ENCODE measurements at places on chromosomes 16 and 17. TPM values are rescaled to one million over a fixed set of nuclear protein-coding genes. Genes with fewer than 3 reads are reported as not detected.

The PYY gene
- total RNA-seq, result not detected

The DPEP1 gene
- not detected for total RNA-seq

The ABCA10 gene
- 1.9 TPM for total RNA-seq

The NME2 gene
- 154 TPM for total RNA-seq

The ANKS4B gene
- total RNA-seq, result not detected

DNA sequence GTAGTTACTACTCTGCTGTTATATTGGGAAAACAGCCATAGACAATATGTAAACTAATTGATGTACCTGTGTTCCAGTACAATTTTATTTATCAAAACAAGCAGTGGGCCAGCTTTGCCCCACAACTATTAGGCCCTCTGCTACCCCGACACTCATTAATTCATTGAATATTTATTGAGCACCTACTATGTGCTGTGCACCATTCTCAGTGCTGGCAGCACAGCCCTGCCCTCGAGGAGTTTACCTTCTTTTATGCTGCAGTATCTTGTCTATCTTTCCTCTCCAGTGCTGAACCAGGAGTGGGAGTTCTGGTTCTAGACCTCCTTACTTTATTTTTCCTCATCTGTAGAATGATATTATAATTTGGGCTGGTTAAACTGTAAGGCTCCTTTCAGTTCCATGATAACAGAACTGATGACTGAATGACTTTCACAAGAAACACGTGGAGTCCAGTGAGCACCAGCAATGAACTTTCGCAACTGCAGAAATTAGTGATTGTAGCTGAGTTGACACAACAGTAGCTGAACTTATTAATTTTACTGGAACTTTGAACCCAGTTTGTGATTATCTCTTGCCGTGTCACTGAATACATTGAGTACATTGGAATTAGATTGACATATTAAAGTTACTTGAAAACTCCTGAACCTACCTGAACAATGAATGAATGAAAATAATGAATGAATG, 2.4 kb downstream of the GOSR2 start:
- H3K4me3 ChIP-seq, result no peak overlapping the region
- no peak overlapping the region for H3K27ac ChIP-seq
- no peaks in the 10 kb centered on the region for H3K27me3 ChIP-seq

DNA sequence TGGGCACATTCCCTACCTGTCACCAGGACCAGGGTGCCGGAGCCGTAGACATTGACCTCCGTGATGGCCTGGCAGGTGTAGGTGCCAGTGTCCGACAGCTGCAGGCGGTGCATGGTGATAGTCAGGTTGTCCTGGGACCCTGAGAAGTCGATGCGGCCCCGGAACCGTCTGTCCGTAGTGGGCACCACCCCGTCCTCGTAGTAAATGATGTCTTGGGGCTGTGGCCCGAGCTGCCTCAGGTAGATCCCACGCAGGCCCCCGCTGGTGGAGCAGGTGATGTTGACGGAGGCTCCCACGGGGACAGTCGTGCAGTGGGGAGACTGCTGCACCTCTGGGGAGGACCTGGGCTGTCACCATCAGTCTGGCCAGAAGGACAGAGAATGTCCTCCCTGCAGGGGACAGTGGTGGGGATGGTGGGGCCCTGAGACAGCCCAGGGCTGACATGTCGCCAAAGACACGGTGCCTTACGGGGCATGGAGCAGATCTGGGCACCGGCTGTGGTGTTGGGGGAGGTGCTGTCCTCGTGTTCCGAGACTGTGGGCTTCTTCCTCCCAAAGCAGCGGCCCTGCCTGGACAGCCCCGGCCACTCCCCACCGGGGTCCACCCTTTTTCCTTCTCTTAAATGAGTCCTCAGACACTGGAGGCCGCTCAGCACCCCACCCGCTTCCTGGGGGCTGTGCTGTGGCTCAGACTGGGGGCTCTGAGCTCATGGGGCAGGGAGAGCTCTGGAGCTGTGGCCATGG, 586 bp downstream of the CD7 start:
- H3K4me1 ChIP-seq, result peaks cover 26% of the 10 kb centered on the region
- no peaks in the 10 kb centered on the region for H3K36me3 ChIP-seq
- no peak for DNase-seq
- H3K27ac ChIP-seq, result no peak overlapping the region
- H3K4me3 ChIP-seq, result no peak overlapping the region

GRCh38 chr17:45852535-45853297, 8.0 kb downstream of the SPPL2C start:
- H3K27me3 ChIP-seq, result peaks cover 3% of the 10 kb centered on the region
- H3K4me1 ChIP-seq, result no peaks in the 10 kb centered on the region
- no peak overlapping the region for H3K27ac ChIP-seq
- H3K4me3 ChIP-seq, result no peak overlapping the region

DNA sequence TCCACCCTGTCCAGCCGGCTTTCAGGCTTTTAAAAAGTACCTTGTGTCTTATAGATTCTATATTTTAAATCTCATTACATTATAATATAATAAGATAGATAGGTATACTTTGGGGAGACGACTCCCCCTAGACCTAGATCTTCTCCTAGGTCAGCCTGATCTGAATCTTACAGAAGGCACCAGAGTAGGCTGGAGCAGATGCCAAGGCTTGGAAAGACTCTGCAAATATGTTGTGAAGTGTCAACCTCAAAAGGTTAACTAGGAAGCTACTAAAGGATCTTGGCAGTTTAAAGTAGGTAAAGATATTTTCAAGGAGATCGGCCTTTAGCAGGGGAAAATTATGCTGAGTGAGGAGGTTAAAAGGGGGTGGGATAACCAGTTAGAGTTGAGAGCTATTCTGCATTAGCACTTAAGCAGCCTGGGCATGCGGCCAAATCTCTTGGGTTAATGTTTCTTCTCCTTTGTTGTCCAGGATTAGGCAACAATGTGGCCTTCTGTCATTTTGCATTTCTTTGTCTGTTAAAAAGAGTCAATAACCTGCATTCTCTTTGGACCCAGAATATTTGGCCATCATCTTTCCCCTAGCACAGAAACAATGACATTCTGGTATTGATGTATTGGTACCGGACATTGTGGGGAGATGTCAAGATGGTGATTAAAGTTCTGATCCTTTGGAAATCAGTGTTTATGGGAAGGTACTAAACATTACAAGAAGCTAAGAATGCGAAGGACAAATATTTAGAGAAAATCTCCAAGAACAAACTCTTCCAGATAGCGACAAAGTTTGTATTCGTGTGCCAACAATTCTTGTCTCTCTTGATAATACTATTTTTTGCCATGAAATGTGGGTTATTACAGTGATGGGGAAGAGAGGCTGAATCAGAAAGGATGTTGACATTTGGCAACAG, 51.2 kb upstream of the DHX40 start:
- H3K36me3 ChIP-seq, result no peaks in the 10 kb centered on the region
- no peak overlapping the region for H3K27ac ChIP-seq
- H3K4me1 ChIP-seq, result no peaks in the 10 kb centered on the region
- no peak for DNase-seq

- no peak for DNase-seq
- H3K27me3 ChIP-seq, result no peaks in the 10 kb centered on the region
- no peaks in the 10 kb centered on the region for H3K4me1 ChIP-seq
- no peaks in the 10 kb centered on the region for H3K36me3 ChIP-seq
These were observed 883.6 kb downstream of the KCNJ2 start for GRCh38 chr17:71052971-71053370.

GRCh38 chr17:10668775-10669174, 11.7 kb upstream of the MYH3 start:
- no peak overlapping the region for H3K4me3 ChIP-seq
- H3K4me1 ChIP-seq, result no peaks in the 10 kb centered on the region
- no peak overlapping the region for H3K27ac ChIP-seq
- no peaks in the 10 kb centered on the region for H3K27me3 ChIP-seq

DNA sequence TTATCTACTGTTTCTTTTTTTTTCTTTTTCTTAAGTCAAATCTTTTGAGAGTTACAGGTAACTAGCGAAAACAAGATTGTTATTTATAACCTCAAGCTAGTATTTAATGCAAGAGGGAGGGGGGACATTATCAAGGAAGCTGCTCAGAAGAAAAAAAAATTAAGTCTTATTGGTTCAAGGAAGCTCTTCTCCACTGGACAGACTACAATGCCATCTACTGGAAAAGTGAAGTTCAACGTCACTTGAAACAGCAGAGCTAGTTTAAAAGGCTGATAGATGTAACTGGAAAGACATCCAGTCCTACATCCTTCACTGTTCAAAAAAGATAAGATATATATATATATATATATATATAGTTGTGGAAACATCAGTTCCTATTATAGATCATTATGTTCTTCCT, 418.0 kb upstream of the PSMD7 start:
- no peak overlapping the region for H3K27ac ChIP-seq
- H3K4me3 ChIP-seq, result no peak overlapping the region
- no peaks in the 10 kb centered on the region for H3K36me3 ChIP-seq

- peaks cover 26% of the 10 kb centered on the region for H3K4me1 ChIP-seq
- no peaks in the 10 kb centered on the region for H3K27me3 ChIP-seq
- H3K4me3 ChIP-seq, result no peak overlapping the region
- DNase-seq, result peak; percentile 32
- no peak overlapping the region for H3K27ac ChIP-seq
- peaks cover 10% of the 10 kb centered on the region for H3K36me3 ChIP-seq
These were observed 30.3 kb downstream of the PIK3R5 start for GRCh38 chr17:8935191-8935590.

GRCh38 chr17:30958187-30958586, 12.7 kb upstream of the RNF135 start:
- H3K4me3 ChIP-seq, result no peak overlapping the region
- H3K4me1 ChIP-seq, result peaks cover 75% of the 10 kb centered on the region
- peak; percentile 82 for DNase-seq
- H3K36me3 ChIP-seq, result no peaks in the 10 kb centered on the region
- no peaks in the 10 kb centered on the region for H3K27me3 ChIP-seq

- H3K27me3 ChIP-seq, result no peaks in the 10 kb centered on the region
- H3K27ac ChIP-seq, result no peak overlapping the region
- no peak for DNase-seq
- no peak overlapping the region for H3K4me3 ChIP-seq
These were observed 92.5 kb downstream of the IRF8 start for GRCh38 chr16:85991425-85991824.

DNA sequence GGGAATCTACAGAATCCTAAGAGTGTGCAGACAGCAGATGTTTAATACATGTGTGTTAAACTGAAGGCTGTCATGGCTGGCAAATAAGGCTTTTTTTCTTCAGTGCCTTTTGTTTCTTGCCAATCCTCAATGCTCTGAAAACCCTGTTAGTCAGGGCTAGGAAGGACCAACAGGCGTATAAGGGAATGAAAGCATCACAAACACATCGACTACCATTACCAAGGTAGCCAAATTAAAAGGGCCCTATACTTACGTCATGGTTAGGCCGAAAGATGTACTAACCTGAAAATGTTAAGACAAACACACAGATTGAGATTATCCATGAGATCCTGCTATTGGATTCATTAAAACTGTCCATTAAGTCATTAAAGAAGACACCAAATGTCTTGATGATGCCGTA, 13.1 kb downstream of the SLC16A6 start:
- H3K27me3 ChIP-seq, result no peaks in the 10 kb centered on the region
- no peak overlapping the region for H3K27ac ChIP-seq
- H3K36me3 ChIP-seq, result peaks cover 4% of the 10 kb centered on the region
- no peaks in the 10 kb centered on the region for H3K4me1 ChIP-seq
- no peak for DNase-seq

GRCh38 chr16:14011001-14011400, 60.1 kb upstream of the MRTFB start:
- no peaks in the 10 kb centered on the region for H3K27me3 ChIP-seq
- H3K27ac ChIP-seq, result no peak overlapping the region
- H3K4me1 ChIP-seq, result no peaks in the 10 kb centered on the region
- no peaks in the 10 kb centered on the region for H3K36me3 ChIP-seq

DNA sequence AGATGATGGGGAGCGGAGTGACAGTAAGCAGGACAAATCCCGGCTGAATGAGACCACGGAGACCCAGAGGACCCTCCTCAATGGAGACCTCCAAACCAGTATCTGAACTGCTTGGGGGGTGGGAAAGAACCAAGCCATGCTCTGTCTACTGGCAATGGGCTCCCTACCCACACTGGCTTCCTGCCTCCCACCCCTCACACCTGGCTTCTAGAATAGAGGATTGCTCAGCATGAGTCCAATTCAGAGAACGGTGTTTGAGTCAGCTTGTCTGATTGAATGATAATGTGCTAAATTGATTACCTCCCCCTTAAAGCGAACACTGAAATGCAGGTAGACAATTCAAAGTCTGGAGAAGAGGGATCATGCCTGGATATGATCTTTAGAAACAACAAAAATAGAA, 5.5 kb downstream of the SSTR2 start:
- H3K4me3 ChIP-seq, result no peak overlapping the region
- no peak for DNase-seq
- H3K4me1 ChIP-seq, result peaks cover 19% of the 10 kb centered on the region
- H3K36me3 ChIP-seq, result no peaks in the 10 kb centered on the region
- no peak overlapping the region for H3K27ac ChIP-seq

DNA sequence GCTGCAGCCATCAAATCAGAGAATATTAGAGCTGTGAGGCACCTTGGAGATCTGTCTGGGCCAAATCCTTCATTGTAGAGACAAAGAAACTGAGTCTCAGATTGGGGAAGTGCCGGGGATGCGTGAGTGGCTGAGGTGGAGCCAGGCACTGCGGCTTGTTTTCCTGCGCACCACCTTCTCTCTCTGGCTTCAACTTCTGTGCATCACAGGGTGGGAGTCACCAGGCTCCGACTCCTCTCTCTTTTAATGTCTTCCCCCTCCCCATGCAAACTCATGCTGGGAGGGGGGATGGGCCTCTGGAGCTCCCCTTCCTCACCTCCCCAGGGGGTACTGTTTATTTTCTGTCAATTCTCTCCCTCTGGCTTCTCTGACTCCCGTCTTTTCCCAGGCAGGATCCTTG, 8.7 kb upstream of the ETV4 start:
- no peaks in the 10 kb centered on the region for H3K27me3 ChIP-seq
- H3K4me3 ChIP-seq, result no peak overlapping the region
- H3K36me3 ChIP-seq, result no peaks in the 10 kb centered on the region
- H3K27ac ChIP-seq, result no peak overlapping the region

DNA sequence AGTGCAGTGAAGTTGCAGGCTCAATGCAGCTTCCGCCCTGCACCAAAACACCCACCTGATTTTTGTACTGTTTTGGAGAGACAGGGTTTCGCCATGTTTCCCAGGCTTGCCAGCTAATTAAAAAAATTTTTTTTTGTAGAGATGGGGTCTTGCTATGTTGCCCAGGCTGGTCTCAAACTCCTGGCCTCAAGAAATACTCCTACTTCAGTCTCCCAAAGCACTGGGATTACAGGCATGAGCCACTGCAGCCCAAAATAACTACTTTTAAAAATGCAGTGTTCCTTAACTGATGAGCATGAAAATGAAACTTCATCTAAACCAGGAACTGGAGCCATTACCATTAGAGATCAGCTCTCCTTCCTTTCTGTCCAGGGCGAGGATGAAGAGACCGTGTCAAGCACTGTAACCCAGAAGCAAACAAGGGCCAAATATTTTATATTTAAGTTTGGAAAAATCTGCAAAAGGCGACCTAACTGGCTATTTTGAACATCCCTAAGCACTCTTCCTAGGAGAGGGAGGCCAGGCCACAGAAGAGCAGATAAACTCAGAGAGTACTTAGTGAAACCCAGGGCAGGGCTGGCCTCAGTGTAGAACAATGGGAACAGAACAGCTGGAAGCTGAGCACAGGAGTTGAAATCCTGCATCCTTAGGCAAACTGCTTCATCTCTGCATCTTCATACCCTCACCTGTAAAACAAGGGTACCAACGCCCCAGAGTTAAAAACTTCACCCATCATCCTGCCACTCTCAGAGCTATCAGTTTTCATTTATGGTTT, 24.0 kb downstream of the CREBBP start:
- DNase-seq, result no peak
- peaks cover 51% of the 10 kb centered on the region for H3K4me1 ChIP-seq
- no peaks in the 10 kb centered on the region for H3K27me3 ChIP-seq
- no peak overlapping the region for H3K4me3 ChIP-seq
- H3K27ac ChIP-seq, result peak overlapping the region; percentile 72
- H3K36me3 ChIP-seq, result no peaks in the 10 kb centered on the region

GRCh38 chr17:38404174-38404943, 23.9 kb upstream of the ARHGAP23 start:
- no peaks in the 10 kb centered on the region for H3K4me1 ChIP-seq
- DNase-seq, result no peak
- H3K27me3 ChIP-seq, result no peaks in the 10 kb centered on the region
- H3K27ac ChIP-seq, result no peak overlapping the region

Measured in B cell (primary cell).